OCI-LY7 (cell line): ENCODE measurements at places on chromosomes 2 and 18. TPM values are rescaled to one million over a fixed set of nuclear protein-coding genes. Genes with fewer than 3 reads are reported as not detected.

The LYG1 gene
- 1.8 and 2.2 TPM in 2 replicates for total RNA-seq

The ANKRD29 gene
- not detected in 2 replicates for total RNA-seq

The CCDC68 gene
- not detected in 2 replicates for total RNA-seq

- no peak for DNase-seq
Observed at GRCh38 chr2:109193807-109194619, 65.0 kb downstream of the SH3RF3 start.
